ENCODE measurements at places on chromosomes 2 and 18.

- DNase-seq = peak; percentile 26
These were observed 80.4 kb downstream of the LCLAT1 start for GRCh38 chr2:30527411-30527810.

- no peak for DNase-seq
These were observed 900.1 kb upstream of the SOX11 start for GRCh38 chr2:4792126-4792525.

DNA sequence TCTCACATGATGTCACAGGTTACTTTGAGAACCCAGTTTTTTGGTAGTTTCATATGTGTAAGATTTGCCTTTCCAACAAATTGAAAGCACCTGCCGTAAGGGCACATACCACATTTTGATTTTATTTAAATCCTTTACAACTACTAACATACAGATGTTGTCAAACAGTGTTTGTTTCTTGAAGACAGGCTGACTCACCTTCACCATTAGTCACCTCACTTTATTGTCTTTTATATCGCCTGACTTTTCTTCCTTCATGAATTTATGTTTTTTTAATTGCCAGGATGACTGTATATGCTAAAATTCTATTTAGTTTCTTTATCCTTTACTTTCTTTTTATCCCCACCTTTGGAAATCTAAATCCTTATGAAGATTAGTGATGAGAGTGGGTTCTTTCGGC is 886.7 kb downstream of the SUCLG1 start:
- DNase-seq = no peak

DNA sequence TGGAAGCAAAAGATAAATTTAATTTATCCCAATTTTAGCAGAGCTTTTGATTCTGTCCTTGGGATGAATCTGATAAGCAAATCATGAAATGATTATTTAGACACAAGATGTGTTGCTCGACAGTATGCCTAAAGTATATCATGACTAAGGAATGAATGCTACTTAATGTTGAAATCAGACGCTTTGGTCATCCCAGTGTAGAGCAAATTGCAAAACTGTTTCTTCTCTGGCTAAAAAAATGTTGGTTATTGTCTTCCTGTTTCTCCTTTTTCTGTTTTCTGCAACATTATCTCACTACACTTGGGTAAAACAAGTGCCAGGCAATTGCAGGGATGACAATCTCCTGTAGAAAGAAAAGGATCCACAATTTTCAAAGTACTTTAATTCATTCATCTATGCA is 66.4 kb downstream of the BABAM2 start:
- DNase-seq = peak; percentile 46

DNA sequence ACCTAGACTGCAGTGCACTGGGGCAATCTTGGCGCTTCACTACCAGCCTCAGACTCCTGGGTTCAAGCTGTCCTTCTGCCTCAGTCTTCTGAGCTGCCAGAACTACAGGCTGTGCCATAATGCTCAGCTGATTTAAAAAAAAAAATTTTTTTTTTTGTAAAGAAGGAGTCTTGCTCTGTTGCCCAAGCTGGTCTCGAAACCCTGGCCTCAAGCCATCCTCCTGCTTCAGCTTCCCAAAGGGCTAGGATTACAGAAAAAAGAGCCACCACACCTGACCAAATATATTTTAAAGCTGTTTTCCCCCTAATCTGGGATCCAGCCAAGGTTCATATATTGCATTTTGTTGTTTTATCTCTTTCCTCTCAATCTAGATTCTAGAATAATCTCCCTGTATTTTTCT is 82.2 kb downstream of the RAB31 start:
- no peak for DNase-seq

DNA sequence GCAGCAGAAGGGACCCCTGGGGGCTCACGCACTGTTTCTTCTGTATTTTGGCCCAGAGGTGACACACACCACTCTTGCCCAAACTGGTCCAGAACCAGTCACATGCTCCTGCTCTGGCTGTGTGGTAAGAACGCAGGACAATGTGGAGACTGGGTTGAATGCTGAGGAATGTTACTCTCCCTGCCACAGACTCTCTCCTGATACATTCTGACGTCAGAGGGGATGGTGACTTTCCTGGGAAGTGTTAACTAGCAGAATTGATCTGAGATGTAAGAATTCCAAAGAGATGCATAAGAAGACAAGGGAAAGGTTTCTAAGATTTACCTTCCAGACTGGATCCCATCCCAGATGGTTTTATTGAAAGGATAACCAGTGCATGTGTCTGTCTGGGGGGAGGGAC is 100.8 kb downstream of the ASB1 start:
- no peak for DNase-seq

DNA sequence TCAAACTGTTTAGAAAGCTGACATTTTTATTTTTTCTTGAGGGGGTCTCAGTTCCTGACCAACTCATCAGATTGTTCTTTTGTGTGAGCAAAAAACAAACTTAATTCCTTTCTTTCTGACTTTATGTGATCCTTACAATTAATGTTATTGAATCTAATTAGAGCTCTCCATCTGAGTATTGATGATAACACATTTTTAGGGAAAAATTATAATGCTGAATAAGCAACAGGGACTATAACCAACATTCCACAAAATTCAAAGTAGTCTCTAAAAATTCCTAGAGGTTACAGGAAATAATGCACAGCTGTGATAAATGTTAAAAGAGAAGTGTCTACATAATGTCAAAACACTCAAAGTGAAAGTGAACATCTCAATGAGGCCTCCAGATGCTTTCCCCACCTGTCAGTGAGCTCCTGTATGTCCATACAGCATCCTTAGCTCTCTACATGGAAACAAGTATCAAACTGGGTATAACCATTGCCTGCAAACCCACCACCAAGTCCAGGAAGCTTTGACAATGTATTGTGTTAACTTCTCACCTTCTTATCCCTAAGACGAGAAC is 786.0 kb upstream of the SLC39A10 start:
- no peak for DNase-seq

GRCh38 chr2:144559681-144560080 is 39.8 kb upstream of the ZEB2 start:
- no peak for DNase-seq
